MCF 10A (cell line): ENCODE measurements at places on chromosomes 6 and 20.

- DNase-seq: peak; percentile 19
These were observed 192.9 kb downstream of the PLCB4 start for GRCh38 chr20:9261781-9262180.

GRCh38 chr6:68740828-68741500, 105.9 kb downstream of the ADGRB3 start:
- no peak for DNase-seq

DNA sequence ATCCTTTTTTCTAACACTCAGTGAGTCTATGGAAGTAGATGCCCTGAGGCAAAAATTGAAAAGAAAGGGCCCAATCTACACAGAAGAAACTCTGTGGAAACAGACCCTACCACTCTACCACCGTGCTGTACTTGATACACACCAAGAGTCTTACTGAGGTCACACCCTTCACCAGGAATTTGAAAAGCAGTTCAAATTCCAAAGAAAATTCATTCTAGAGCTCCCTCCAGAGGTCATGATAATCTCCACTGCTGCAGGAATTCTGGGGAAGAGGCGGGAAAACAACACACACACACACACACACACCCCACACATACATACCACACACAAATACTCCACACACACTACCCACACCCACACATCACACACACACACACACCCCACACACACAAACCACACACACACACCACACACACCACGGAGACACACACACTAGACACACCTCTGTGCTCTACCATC, 336.8 kb downstream of the HDGFL1 start:
- peak; percentile 40 for DNase-seq

DNA sequence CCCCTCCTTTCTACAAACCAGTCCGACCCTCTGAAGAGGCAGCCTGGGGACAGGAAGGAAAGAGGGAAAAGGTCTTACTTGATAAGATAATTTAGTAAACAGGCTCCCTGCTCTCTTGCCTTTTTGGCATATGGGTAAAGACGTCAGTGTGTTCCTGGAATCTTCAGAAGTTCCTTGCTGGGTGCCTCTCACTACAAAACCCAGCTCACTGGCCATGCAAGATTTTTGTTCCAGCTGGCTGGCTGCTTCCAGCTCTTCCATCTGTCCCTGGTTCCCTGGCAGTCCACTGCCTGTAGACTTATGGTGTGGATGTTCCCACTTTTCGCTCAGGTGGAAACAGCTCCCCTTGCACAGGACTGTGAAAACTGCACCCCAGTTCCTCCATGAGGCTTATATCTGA, 57.4 kb downstream of the MOCS1 start:
- no peak for DNase-seq

DNA sequence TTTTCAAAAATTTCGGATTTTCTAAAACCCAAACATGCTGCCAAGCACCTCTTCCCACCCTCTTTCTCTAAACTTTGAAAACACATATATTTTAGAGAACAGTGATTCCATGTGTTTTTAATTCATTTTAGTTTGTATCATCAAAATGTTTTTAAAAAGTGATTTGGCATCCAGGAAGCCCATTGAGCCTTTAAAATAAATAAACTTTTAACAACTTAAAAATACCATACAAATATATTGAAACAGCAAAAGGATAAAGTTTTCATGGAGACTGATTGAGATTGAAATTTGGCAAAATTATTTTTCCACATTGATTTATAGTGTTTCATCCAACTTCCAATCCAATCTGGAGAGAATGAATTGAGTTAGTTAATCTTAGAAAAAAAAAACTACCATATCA, 374.7 kb downstream of the CD109 start:
- DNase-seq: no peak
